Psoas muscle (tissue), 8 donors: ENCODE measurements at places on chromosomes 16 and 17.

- peak; percentile 91 for DNase-seq
Observed at GRCh38 chr17:75633486-75634375, 497 bp downstream of the SMIM5 start.

DNA sequence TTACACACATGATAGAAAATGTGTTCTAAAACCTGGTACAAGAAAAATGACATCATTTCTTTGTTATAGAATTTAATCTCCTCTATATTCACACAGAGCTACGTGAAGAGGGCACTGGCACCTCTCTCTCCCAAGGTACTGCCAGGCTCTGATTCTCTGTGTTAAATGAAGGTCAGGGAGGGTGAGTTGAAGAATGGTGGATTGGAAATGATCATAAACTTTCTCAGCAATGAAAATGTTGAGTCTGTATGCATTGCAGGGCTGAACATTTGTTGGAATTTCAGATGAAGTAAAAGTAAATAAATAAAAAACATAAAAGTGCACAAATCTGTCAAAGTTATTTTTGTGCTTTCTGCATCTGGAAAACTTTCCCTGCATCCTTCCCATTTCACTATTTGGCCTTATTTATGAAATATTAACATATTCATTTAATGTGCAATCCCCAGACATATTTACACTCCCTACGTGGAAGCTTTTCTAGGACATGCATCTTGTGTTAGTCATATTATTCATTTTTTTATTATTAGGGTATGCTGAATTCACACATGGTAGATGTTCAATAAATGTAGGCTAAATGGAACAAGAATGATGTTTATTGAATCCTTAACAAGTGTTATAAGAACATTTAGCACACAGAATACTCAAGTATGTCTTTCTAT, 810.3 kb upstream of the CDH8 start:
- DNase-seq = no peak

DNA sequence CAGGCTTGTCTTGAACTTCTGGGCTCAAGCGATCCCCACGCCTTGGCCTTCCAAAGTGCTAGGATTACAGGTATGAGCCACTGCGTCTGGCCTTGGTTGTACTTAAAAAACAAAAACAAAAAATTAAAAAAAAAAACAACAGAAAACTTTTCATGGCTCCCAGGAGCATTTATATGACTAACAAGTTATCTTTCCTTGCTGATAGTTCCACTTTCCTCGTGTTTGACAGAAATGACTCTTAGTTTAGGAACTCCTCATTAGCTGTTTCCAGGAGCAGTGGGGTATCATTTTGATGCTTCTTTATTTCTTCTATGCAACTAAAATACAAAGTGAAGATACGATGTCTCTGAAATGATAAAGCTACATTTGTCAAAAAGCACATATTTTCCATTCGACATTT, 165.4 kb downstream of the PRKCA start:
- no peak for DNase-seq

- DNase-seq = no peak
Observed at GRCh38 chr17:36132421-36132831, 28.8 kb downstream of the CCL4 start.

- DNase-seq = no peak
Observed at GRCh38 chr17:39629494-39629880, 2.7 kb downstream of the PPP1R1B start.

DNA sequence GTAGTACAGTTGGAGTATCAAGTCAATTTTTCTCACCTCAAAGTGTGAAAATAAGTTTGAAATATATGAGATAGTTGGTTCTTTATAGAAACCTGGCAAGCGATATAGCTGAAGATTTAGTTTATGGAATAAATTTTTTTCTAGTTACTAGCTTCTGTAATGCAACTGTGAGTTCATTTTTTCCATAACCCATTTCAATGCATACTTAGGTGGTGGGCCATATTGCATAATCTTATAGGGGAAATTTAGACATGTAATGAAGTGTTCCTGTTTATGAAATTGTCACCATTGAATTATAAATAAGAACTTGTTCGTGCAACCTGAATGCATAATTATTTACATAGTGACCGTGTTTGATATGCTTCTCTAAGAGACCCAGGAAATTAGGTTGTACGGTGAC, 9.0 kb downstream of the MOSMO start:
- no peak for DNase-seq
